ENCODE measurements at places on chromosomes 1 and 21.

DNA sequence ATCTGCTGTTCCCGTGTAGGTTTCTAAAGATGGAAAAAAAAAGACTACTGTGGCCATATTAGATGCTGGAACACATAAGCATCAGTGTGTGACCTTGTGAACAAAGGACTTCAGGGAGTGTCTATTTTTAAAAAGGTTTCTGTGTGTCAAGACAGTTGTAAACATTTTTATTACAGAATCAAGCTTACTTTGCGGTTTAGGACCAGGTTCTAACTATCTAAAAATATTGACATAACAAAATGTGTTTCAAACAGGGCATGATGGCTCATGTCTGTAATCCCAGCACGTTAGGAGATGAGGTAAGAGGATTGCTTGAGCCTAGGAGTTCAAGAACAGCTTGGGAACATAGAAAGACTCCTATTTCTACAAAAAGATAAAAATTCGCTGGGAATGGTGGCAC, 7.1 kb upstream of the DDI2 start:
- DNase-seq = no peak

DNA sequence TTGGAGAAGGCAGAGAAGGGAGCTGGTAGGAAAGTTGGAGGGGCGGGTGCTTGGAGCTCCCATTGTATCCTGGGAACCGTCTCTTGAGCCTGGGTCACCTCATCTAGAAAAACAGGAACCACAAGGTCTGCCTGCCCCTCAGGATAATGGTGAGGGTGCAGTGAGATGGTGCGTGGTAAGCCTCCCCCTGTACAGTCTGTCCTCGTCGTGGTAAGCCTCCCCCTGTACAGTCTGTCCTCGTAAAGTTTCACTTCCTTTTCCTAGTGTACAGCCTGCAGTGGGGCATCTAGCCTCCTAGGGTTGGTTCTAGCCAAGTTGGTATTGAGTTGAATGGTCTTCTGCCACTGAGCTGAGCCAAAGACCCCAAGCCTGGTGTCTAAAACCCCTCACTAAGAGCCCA, 66.5 kb upstream of the IGSF21 start:
- no peak for DNase-seq

DNA sequence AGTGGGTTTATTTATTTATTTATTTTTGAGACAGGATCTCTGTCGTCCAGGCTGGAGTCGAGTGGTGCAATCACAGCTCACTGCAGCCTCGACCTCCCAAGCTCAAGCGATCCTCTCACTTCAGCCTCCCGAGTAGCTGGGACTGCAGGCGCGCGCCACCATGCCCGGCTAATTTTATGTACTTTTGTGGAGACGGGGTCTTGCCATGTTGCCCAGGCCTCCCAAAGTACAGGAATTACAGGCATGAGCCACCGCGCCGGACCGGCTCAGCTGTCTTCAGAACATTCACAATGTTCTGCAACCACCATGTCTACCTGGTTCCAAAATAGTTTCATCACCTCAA, 406 bp upstream of the DNAJC8 start:
- DNase-seq = no peak

DNA sequence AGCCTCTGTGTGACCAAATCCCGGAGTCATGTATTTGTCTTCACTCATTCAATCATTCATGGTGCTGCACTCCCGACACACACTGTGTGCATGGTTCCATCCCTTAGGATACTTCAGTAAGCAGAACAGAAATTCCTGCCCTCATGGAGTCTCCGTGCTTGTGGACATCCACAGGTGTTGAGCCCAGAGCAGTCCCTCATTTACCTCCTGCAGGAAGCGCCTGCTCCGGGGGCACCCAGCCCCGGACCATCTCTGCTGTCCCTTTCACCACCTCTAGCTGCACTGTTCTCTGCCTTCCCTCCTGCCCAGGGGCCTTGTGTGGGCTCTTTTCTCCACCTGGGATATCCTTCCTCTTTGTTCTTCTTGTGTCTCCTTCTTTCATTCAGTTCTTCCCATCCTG, 9.5 kb upstream of the ZBTB21 start:
- no peak for DNase-seq

- no peak for DNase-seq
Measured at GRCh38 chr1:8165595-8166360, 139.7 kb upstream of the ERRFI1 start.

DNA sequence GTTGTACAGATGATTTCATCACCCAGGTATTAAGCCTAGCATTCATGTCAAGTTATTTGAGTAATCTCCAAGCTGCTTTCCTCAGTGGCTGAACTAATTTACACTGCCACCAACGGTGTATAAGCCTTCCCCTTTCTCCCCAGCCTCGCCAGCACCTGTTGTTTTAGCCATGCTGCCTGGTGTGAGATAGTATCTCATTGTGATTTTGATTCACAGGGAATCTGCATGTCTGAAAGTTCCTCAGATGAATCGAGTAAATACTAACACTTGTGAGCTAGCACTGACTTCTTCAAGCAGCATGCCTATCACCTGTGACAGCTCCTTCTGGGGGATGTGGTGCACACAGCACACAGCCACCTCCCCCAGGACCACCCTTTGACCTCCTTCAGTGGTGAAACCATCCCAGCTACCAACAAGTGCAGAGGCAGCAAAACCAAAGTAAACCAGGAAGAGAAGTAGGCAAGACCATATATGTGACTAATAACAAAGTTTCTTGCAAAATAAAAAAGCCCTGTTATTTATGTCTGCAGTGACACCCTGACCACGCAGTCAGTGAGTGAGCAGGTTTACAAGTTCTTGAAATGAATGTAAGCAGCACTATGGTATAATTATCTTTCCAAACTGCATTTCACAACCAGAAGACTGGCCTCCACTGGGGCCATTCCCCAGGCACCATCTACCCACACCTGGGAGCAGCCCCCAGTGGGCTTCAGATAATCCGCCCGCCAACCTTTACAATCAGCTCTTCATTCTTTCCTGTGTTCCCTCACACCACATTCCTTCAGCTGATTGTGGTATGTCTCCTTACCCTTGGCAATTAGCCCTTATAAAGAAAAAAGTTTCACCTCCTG, 173.8 kb downstream of the ETS2 start:
- no peak for DNase-seq

DNA sequence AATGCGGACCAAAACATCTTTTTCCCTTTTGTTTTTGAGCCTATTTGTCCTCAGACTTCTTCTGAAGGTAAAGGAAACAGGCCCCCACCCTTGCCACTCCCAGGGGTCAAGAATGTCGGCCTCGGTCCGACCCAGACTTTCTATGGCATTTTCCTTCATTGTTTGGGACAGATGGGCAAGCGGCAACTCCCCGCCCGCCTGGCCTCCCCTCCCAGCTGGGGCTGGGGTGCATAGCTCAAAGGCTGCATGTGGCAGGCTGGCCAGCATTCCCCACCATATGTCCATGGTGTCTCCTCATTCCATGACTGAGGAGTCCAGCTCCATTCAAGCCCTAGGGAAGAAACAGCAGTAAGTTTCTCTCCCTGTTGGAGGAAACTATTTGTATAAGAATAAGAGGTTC, 29.4 kb upstream of the TSPEAR start:
- no peak for DNase-seq

DNA sequence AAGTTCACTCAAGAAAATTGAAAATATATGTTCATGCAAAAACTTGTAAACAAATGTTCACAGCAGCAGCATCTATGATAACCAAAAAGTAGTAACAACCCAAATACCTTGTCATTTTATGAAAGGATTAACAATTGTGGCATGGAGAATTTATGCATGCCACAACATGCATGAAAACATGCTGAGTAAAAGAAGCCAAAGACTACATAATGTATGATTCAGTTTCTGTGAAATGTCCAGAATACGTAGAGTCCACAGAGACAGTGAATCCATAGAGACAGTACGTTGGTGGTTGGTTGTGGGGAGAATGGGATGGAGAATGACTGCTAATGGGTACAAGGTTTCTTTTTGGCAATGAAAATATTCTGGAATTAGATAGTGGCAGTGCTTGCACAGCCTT, 148.7 kb downstream of the MAST2 start:
- peak; percentile 7 for DNase-seq

DNA sequence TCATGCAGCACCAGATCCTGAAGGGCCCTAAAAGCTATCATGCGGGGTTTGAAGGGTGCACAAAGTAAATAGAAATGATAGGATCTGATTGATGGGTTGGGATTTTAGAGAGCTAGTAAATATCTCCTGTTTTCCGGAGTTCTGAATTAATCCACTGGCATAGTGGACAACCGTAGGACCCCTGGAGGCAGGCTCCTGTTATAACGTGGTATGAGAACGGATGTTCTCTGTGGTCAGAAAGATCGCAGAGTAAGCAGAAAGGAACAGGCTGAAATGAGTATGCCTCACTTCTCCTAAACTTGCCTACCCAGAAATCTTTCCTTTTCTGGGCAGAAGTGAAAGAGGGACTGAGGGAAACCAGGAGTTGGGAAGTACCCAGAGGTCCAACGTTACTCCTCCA, 470.8 kb downstream of the AJAP1 start:
- no peak for DNase-seq

GRCh38 chr1:92968138-92969032, 7.1 kb upstream of the DIPK1A start:
- no peak for DNase-seq

DNA sequence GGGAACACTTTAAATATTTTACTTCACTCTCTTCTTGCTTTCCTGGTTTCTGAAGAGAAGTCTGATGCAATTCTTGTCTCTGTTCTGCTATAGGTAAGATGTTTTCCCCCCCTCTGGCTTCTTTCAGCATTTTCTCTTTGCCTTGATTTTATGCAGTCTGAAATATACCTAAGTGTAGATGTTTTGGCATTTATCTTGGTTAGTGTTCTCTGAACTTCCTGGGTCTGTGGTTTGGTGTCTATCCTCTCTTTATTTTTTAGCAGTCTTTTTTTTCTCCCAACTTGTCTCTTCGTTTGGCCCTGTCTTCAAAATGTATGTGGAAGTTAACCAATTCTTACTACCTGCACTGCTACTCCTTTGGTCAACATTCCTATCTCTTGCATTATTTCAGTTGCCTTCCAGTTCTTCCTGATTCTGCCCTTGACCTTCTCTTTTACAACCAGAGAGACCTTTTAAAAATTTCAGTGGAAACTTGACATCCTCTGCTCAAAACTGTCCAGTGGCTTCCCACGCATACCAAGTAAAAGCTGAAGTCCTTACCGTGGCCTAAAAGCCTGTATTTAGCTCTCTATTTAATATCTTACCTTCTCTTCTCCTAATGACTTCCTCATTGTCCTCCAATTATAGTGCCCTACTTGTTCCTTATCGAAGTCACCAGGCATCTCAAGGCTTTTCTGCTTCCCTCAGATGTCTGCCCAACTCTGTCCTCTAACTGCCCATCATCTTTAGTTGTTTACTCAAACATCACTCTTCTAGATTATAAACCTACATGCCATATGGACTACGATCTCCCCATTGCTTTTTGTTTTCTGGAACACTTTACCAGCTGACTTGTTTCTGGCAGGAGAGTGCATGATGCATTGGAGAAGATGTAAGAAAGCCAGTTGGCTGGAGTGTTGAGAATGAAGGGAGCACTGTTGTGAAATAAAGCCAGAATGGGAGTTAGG, 40.9 kb downstream of the RAP1A start:
- DNase-seq = no peak

DNA sequence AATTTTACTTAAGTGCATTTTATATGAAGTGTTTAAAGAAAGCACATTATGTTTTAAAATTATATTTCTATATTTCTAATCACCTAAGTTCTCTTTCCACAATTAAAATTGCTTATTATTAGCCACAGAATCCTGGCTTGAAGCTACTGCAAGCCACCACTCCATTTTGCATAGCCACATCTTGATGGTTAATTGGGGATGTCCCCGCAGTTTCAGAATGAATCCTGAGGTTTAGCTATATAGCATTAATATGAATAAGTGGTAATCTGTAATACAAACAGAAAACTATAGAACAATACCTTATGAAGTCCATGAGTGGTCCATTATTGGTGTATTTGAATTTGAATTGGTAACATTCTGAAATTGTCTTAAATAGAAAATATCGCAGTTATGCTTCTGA, 11.6 kb upstream of the GOLPH3L start:
- DNase-seq = no peak

- peak; percentile 92 for DNase-seq
Measured at GRCh38 chr1:219555806-219556205, 57.1 kb downstream of the ZC3H11B start.

DNA sequence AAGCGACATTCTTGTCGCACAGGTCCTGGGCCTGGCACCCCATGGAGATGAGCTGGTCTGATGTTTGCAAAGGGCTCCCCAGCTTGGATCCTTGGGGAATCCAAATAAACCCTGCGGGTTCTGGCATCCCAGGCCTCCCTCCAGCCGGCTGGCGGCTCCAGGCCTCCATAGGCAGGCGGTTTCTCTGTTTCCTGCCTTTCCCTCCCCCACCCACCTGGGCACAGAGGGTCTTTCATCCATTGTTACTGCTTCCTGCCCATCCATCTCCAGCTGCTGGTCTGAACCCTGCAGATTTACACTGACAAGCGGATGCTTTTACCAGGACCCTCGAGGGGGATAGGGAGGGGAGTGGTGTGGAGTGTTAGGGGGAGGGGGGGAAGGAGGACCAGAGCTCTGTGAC, 39.1 kb upstream of the ID3 start:
- no peak for DNase-seq

- DNase-seq = no peak
Measured at GRCh38 chr1:160020196-160020595, 11.6 kb downstream of the PIGM start.

GRCh38 chr1:175408986-175409385, 216.4 kb upstream of the KIAA0040 start:
- no peak for DNase-seq

DNA sequence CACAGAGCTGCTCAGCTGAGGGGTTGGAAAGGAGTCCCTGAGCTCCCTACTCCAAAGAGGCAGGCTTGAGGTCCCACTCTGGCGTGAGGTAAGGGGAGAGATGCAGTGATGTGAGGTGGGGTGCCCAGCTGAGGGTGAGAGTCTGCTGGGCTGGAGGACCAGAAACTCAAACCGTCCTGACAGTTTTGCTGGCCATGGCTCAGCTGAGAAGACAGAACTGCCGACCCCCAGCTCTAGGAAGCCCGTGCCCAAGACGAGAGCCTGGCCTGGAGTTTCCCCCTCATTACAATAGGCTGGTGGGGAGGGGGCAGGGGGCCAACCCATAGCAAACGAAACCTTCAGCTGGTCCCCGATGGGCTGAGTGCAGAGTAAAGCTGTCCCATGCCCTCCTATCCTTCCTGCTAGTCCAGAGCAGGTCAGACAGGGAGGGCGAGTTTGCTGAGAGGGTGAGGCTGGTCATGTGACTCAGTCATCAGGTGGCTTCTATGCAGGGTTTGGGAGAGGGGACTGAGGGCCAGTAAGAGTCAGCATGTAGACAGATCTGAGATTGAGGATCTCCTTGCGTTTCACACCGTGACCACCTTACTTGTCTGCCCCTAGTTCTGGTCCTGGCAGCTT, 129.3 kb downstream of the PRDM2 start:
- no peak for DNase-seq

DNA sequence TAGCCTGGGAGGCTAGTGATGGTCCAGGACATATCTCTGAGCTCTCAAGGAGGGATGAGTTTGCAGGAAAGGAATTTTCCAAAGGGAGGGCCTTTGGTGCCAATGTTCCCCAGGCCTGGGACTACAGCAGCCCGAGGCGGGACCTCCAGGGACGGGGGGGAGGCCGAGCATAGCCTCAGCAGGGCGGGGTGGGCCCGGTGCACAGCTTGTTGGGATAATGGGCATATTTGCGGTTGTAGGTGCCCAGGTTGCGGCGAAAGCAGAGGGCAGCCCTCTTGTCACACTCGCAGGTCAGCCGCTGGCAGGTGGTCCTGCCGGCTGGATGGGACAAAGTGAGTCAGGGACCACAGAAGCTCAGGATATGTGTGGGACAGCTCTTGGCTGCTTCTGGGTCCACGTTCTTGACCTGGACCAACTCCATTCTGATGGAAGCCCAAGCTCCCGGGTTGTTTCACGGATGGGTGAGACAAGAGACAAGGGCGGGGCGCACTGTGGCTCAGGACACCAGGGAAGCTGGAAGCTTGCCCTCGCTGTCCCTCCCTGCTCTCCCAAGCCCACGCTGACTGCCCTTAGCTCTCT, 3.2 kb downstream of the PLA2G2E start:
- DNase-seq = no peak

Measured in umbilical cord (tissue), 2 donors.